Anterior cingulate cortex (tissue), 58 donors: ENCODE measurements at places on chromosomes 5 and 9.

- DNase-seq: no peak
These were observed 18.6 kb upstream of the CFAP95 start for GRCh38 chr9:69801989-69802388.

GRCh38 chr5:172252501-172252900 is 31.1 kb downstream of the UBTD2 start:
- no peak for DNase-seq

DNA sequence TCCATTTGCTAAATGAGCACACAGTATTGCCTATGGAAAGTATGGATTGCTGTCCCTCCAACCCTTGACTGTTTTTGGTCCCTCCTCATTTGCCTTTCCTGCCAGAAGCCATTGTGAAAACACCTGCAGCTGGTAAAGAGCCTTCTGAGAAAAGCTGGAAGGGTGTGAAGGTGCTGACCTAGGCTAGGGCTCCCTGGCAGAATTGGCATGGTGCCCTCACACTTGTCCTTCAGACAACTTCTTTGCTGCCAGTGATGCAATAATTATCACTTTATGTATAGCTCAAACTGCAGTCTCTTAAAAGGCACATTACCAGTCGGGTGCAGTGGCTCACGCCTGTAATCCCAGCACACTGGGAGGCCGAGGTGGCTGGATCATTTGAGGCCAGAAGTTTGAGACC is 4.2 kb downstream of the TXNDC15 start:
- DNase-seq: no peak

- DNase-seq: no peak
These were observed 126.6 kb upstream of the HMHB1 start for GRCh38 chr5:143685246-143685815.

DNA sequence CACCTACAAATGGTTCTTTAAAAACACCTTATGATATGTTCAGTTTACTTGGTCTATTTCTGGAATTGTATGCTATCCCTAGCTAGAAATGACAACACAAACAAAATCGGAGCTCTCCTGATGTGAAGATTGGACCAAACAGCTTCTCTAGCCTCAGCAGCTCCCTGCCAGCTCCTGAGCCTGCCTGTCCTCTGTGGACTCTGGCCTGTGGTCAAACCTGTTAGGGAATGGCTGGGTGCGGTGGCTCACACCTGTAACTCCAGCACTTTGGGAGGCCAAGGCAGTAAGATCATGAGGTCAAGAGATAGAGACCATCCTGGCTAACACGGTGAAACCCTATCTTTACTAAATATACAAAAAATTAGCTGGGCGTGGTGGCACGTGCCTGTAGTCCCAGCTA is 195.3 kb downstream of the GAS1 start:
- DNase-seq: no peak

- no peak for DNase-seq
These were observed 24.5 kb downstream of the RETREG1 start for GRCh38 chr5:16592255-16592654.

DNA sequence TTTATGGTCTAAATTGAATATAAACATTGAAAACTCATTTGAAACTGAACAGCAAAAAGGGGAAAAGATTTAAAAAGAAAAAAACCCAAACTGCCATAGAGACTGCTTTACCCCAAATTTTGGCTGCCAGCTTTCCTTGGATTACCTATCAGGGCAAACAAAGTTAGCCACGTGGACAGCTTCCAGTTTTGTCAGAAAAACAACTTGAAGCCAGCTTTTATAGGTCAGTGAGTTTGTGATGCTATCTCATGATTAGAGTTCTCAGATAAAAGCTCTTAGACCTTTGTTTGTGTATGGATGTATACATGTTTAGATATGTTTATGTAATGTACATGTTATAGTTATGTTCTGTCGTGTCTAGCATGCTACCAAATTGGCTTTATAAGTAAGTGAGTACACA is 16.1 kb downstream of the FBP2 start:
- no peak for DNase-seq

GRCh38 chr5:76153271-76153670 is 70.1 kb downstream of the SV2C start:
- DNase-seq: no peak

GRCh38 chr5:61840361-61840760 is 465.6 kb upstream of the KIF2A start:
- DNase-seq: no peak
